ENCODE measurements at places on chromosomes 12 and 14.

GRCh38 chr12:48077111-48077510 lies 28.8 kb downstream of the SENP1 start:
- no peak for DNase-seq

DNA sequence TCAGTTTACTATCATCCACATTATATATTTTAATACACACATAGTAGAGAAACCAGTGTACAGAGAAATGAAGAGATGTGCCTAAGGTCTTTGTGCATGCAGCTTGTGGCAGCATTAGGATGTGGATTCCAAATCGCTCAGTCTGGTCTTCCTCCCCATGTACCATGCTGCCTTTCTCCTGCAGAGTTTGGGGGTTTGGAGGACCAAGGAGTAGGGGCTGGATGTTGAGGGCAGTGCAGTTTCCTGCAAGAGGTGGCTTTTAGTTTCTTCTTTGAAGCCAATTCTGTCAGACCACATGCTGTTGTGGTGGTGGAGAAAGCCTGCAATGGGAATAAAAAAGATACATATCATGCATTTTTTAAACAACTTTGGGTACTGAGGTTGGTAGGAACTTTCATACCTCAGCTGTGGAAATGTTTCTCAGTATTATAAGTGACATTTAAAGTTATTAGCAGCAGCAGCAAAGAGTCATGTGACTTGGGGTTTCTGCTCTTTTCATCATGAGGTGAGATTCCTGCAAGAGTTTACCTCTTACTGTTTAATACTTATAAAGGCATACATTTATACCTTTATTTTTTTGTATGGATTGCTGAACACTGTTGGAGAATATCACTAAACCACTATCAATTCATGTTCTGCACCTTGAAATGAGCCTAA lies 34.4 kb downstream of the TESPA1 start:
- DNase-seq: no peak

- DNase-seq: no peak
Measured at GRCh38 chr12:81518638-81519037, 240.5 kb downstream of the PPFIA2 start.

DNA sequence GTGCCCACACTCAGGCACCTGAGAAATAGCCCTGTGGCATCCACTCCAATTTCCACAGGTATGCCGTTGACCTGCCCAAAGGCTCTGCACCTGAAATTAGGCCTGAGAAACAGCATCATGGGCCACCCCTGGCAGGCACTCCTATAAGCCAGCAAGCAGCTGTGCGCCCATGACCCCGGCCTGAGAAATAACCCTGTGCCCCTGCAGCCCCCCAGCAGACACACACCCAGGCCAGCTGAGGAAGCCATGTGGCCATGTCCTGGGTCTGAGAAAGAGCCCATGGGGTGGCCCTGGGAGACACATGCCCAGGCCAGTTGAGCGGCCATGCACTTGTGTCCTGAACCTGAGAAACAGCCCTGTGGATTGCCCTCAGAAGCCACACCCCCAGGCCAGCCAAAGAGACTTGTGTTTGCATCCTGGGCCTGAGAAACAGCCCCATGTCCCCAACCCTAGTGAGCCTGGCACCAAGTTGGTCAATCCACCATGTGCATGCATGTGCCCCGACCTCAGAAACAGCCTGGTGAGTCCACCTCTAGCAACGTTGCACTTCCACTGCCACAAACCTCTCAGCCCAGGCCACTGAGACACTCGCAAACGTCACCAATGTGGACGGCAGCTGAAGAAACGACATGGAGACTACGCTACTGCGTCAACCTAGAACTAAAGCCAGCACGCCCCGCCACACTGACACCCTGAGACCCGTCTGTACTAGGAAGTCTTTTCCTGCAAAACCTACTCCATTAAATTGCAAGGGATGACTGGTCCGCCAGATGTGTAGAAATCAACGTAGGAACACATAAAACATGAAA lies 411.9 kb downstream of the TMEM121 start:
- DNase-seq: no peak

DNA sequence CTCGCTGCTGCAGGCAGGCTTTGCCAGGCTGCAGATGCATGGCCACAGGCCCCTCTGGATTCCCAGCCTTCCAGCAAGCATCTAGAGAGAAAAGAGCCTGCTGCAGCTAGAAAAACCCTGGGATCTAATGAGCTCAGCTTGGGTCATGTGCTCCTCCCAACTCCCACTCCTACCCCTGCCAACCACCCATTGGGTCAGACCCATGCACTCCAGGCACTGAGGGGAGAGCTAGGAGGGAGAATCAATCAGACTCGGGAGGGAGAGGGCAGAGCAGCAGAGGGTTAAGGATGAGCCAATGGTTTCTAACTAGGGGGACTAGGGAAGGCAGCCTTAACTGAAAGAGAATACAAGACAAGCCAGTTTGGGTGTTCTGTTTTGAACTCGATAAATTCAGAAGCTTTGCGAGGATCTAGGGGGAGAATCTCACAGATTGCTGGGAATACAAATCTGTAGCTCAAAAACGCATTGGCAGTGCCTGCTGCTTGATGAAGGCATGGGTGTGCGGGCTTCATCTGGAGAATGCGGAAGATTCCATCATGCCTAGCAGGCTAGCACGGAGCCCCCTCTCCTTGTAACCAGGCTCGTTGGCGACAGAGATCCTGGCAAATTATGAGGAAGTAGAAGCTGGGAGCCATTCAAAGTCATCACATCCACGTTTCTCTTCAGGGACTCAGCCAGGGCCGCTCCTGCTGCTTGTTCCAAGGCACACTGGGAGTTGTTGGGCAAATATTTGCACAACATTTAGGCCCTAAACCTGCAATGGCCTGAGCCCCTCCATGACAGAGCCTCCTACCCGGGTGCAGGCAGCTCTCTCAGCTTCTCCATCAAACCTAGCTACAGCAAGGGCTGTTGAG lies 56.4 kb downstream of the VCPKMT start:
- no peak for DNase-seq

GRCh38 chr12:52728374-52728773 lies 25.1 kb upstream of the KRT77 start:
- no peak for DNase-seq
